AG08395 (cell line): ENCODE measurements at places on chromosomes 5 and 9.

DNA sequence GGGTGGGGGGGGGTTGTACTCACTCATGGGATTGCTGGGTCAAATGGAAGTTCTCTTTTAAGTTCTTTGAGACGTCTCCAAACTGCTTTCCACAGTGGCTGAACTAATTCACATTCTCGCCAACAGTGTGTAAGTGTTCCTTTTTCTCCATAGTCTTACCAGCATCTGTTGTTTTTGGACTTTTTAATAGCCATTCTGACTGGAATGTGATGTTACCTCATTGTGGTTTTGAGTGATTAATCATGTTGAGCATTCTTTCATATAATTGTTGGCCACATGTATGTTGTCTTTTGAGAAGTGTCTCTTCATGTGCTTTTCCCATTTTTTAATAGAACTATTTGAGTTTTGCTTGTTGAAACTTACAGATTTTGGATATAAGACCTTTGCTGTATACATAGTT lies 94.9 kb upstream of the PLPPR1 start:
- no peak for DNase-seq

- DNase-seq = no peak
Measured at GRCh38 chr9:126788046-126788445, 16.8 kb upstream of the ZBTB43 start.

GRCh38 chr9:122657527-122657926 lies at the start of gene OR1B1:
Gene OR1B1, minus strand, starts transcription at chr9:122657627.
- DNase-seq = no peak

- DNase-seq = peak; percentile 17
Measured at GRCh38 chr9:106405871-106406435, 457.0 kb upstream of the ZNF462 start.

- DNase-seq = no peak
Measured at GRCh38 chr5:37254581-37254980, 5.4 kb upstream of the CPLANE1 start.

- DNase-seq = no peak
Measured at GRCh38 chr9:128025736-128026135, 41.4 kb downstream of the NAIF1 start.

DNA sequence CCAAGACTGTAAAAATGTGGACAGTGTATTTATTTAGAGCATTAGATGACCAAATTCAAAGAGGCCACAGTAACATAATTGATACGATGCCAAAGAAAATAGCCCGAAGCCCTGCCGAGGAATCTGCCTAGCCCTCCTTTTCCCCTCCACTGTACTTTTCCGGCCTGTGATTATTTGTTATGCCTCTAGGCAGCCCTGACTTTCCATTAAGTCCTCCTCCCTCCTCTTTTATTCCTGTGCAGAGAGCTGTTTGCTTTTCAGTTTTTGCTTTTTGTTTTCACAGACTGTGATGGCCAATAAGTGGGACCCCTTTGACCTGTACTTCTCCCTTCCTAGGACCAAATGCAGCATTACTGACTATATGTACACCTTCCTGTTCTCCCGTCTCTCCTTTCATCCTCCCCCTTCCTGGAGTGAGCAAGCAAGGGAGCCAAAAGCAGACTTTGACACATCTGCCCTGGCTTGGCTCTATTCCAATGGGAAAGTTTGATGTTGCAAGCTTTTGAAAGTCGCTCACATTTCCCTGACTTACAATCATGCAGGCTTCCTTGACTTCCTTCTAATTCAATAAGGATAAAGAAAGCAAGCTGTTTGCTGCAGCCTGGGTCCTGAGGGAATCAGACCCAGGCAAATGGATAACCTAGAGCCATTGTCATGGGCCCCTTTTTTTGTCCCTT lies 76.1 kb downstream of the NREP start:
- peak; percentile 78 for DNase-seq
